ENCODE measurements at places on chromosomes 2 and 18.
A peak's percentile ranks its signal among the peaks of the same experiment; 100 is the strongest.

DNA sequence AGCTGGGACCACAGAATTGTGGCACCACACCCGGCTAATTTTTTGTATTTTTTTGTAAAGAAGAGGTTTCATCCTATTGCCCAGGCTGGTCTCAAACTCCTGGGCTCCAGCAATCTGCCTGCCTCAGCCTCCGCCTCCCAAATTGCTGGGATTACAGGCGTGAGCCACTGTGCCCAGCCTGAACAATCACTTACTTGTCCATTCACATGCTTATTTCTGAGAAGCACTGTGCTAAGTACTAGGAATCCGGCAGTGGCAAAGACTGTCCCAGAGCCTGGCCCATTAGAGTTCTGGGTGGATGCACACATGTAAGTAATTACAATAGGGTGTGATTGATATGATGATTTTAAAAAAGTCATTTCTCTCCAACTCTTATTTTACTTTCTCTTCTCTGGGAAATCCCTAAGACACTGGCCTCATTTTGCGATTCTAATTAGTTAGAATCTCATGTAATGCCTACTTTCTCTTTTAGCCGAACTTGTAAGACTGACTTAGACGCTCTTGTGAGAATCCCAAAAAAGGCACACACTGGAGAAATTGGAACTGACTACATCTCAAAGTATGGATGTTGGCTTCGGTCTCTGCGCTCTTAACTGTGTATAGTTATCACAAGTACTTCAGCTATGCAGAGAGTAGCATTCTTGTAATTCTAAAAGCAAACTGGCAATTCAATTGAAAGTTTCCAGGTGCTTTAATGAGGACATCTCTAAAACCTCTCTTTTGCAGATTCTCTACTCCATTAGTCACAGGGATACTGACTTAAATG, 567.7 kb downstream of the DCC start:
- no peak for DNase-seq

- DNase-seq = no peak
Measured at GRCh38 chr2:96098900-96099590, 17.3 kb downstream of the ADRA2B start.

- DNase-seq = no peak
Measured at GRCh38 chr2:135258193-135258592, 206.1 kb downstream of the RAB3GAP1 start.

DNA sequence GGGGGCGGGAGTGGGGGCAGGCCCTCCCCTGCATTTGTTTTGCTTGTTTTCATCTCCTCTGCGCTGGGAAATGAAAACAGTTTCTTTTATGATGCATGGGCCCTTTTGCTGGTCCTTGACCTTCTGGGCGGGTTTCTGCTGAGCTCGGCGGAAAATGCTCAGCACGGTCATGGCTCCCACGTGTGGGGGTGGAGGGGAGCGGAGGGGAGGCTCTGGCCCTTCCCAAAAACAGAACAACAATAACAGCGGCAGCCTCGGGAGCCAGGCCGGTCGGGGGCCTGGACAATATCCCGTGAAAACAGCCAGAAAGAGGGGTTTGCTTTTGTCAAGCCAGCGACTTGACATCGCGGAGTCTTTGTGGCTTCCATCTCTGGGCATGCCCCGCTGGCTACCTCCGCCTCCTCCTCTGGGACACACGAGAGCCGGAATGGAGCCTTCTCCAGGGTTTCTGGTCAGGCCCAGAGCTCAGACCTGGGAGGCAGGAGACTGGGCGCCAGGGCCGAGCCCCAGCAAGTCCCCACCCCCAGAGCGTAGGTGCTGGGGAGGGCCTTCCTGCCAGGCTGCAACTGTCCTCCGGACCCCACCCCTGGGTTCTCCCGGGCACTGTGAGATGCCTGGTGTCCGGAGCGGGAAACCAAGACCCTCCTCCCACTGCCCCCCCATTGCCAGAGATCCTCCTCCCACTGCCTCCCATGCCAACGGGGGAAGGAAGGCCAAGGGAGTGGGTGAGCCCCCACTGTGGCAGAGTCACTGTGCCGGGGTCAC, 35.9 kb upstream of the SNED1 start:
- no peak for DNase-seq

GRCh38 chr2:173961346-173961705, 3.8 kb downstream of the SP3 start:
- no peak for DNase-seq

DNA sequence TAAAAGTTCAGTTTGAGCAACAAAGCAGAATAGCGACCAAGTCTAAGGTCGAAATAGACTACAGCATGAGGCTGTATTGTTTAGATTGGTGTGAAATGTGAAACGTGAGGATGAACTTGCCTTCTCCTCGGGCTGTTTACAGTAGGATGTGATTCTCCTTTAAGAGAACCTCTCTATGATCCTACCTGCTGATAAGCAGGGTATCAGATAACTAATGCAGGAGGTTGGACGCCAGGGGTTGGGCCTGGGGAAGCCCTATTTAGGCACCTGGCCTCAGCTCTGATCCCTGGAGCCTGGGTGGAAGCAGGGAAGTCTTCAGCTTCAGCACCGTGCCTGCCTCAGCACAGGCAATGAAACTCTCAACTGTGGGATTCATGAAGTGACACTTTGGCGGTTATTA, 11.4 kb downstream of the CRYGD start:
- no peak for DNase-seq

DNA sequence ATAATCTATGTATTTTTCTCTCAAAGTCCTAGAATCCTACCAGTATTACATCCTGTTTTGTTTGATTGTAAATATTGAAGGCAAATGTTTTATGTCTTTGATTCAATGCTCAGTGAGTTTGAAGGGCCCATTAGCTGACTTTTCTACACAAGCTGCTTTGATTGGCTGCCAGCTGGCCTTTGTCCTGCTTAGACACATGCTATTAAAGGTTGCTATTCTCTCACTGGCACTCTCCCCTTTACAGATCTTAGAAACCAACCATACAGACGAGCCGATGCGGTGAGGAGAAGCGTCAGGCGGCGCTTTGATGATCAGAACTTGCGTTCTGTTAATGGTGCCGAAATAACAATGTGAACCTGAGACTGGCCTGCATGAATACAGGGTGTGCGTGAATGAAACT, 69.7 kb downstream of the PRPF40A start:
- peak; percentile 46 for DNase-seq

- no peak for DNase-seq
Measured at GRCh38 chr2:64946769-64947247, 42.4 kb upstream of the SLC1A4 start.

- no peak for DNase-seq
Measured at GRCh38 chr2:202608142-202608852, 26.5 kb upstream of the FAM117B start.

DNA sequence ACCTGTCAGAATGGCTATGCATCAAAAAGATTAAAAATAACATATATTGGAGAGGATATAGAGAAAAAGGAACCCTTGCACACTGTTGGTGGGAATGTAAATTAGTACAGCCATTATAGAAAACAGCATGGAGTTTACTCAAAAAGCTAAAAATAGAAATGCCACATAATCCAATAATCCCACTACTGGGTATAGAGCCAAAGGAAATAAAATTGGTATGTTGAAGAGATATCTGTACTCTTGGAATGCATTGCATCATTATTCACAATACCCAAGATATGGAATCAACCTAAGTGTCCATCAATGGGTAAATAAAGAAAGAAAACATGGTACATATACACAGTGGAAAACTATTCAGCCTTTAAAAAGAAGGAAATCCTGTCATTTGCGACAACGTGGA, 77.2 kb downstream of the C1D start:
- no peak for DNase-seq

- no peak for DNase-seq
Measured at GRCh38 chr2:98436734-98437133, 7.9 kb upstream of the INPP4A start.

DNA sequence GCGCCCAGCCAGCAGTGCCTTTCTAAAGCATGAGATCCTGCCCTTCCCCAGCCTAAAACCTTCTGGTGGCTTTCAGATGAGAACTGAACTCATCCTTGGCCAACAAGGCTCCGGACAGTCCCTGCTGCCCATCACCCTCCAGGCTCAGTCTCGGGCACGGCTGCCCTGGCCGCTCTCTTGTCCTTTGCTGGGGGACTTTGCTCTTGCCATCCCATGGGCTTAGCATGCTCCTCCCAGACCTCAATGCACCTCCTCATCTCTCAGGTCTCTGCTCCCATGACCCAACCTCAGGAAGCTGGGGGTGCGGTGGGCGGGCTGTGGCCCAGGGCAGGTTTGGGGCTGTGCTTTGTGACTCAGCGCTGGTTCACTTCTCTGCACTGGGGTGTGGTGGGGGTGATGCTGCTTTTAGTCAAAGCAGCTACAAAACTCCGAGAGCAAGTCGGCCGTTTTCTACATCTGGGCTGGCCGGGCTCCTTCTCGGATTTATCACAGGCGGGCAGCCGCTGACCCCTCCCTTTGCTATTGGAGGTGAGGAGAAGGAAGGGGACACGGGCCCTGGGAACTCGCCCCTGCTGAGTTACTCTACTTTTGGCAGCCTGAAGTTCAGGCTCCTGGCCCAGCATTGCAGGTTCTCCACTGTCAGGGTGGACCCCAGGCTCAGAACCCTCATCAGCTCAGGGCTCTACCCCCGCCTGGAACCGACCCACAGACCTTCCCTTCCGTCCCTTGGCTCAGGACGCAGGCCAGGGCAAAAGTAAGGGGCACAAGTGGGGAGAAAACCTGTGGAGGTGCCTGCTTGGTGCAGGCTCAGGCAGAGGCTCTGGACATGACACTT, 90.6 kb upstream of the TAF1B start:
- no peak for DNase-seq

DNA sequence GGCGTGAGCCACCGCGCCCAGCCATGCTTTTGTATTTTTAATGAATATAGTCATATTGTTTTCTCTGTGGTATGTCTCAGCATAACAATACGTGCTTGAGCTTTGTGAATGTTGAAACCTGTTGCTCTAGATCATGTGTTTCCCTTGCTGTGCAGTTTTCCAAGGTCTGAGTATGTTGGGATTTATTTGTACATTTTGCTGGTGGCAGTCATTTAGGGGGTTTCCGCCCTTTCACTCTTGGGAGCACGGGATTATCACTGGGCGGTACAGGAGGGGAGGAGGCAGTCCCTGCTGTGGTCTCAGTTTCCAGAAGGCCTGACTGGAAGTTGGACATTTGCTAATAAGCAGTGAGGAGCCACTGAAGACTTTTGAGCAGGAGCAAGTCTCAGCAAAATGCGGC, 24.9 kb upstream of the CATIP start:
- no peak for DNase-seq

DNA sequence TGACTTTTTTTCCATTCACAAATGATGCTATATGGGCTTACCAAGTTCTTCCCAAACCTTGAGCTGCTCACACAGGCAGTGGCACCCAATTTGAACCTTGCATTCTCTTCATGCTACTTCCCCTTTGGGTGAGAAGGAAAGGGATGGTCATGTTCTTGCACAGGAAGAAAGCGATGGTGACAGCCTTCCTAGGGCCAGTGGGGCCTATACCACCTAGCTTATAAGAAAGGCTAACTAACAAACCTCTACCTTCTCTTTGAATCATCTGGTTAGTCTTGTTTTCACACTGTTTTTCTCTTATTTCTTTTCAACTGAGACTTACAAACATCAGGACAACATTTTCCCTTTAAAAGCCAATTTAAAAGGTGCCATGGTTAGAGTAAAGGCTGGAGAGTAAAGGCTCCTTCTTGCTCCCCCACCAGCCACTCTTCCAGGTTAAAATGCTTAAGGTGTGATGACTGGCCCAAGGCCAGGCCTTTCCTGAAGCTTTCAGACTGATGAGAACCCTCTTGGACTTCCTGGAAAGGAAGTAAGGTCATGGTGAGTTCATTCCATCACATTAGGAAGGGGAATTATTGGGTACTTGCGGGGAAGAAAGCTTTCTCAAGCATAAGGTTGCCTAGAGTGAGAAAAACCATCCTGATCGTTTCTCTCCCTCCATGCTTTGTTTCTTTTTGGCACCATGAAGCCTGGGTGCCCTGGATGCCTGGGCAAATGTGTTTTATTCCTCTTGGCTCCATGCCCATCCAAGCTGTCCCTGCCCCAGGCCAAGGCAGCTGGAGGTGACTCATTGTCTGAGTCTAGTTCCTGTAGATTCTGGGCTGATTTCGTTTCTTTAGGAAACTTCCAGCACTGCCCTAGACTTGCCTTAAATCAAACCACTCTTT, 41.4 kb upstream of the ITGB6 start:
- DNase-seq = no peak

GRCh38 chr2:17538844-17539554, 1.5 kb upstream of the VSNL1 start:
- no peak for DNase-seq

DNA sequence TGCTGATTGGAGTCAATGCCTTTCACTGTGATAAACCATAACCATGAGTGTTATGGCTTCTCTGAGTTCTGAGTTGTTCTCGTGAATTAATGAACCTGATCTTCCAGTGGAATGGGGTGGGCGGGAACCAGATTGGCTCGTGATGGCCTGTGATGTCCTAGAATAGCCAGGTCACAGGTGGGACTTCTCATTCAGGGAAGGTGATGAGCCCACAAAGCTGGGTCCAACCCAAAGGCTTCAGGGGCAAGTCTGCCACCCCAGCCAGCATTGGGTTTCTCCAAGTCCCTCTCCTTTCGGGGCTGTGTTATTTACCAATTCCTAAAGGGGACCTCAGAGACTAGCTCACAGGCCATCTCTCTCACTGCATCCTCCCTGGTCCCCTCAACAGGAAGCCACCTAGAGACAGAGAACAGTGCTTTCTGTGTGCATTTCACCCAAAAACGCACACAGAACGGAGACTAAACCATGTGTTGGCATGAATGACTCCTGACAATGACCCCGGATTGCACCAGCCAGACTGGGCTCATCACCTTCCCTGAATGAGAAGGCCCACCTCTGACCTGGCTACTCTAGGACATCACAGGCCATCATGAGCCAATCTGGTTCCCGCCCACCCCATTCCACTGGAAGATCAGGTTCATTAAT, 85.5 kb downstream of the MALT1 start:
- DNase-seq = no peak

DNA sequence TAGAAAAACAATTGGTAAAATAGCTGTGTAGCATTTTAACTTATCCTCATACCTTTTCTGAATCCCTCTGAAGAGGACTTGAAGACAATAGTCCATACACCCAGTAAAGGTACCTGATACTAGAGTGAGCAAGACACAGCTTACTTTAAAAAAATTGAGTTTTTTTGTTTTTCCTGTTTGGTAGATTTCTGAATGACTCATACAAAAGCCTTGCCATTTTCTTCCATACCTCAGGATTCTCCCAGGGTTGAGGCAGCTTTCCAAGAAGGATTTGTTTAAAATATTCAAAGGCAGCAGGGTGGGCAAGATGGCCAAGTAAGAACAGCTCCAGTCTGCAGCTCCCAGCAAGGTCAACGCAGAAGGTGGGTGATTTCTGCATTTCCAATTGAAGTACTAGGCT, 551.0 kb upstream of the LRATD1 start:
- no peak for DNase-seq

DNA sequence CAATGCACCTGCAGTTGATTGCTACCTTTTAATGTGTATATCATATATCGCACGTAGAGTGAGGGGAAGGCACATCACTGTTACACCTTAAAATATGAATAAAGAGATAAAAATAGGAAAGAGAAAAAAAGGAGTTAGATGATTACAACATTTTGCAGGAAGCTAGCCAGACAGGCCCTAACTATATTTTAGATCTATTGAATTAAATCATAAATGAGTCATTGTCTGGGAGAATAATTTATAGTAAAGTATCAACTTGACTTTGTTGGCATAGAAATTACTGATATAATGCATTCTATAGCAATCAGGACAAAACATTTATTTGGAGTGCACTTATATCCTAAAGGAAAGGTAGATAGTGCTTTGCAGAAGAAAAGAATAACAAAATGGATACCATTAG, 384.9 kb upstream of the NXPH2 start:
- DNase-seq = no peak
